T-helper 2 cell (primary cell): ENCODE measurements at places on chromosomes 3 and 15.

DNA sequence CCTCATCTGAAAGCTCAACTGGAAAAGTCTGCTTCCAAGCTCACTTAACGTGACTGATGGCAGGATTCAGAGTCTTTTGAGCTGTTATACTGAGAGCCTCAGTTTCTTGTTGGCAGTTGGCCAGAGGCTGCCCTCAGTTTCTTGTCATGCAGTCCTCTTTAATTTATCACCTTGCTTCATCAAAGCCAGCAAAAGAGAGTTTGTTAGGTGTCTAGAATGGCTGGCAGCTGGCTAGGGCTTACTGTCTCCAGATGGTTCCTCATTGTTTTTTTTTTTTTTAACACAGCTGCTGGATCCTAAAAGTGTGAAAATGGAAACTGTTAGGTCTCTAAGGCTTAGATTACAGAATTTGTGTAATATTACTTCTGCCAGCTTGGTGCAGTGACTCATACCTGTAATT, 310.6 kb downstream of the PDCD6IP start:
- DNase-seq: no peak

DNA sequence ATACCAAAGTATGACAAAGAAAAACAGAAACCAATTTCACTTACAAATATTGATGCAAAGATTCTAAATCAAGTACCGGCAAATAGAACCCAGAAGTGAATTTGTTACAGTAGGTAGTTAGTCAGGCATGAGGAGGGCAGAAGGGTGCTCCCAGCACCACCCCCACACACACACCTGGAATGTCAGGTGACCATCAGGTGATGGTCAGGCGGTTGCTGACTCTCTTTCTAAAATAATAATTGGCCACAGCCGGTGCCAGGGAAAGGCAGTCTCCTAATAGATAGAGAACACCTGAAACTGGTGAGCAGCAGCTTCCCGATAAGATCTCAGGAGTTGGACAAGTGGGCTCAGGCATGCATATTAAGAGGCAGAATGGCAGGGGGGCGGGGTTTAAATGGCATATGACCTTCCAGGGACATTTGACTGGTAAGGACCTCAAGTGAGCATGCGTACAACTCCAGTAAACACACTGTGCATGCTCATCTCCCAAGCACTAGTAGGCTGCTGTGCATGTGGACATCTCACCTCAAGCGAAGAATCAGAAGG, 131.1 kb downstream of the ANO10 start:
- no peak for DNase-seq

GRCh38 chr3:24400015-24400414, 94.6 kb downstream of the THRB start:
- DNase-seq: no peak

GRCh38 chr3:130384476-130385025, 39.1 kb downstream of the COL6A5 start:
- no peak for DNase-seq

GRCh38 chr3:185164428-185165217, 11.8 kb upstream of the C3orf70 start:
- DNase-seq: no peak

- DNase-seq: no peak
These were observed 17.3 kb upstream of the HDAC11 start for GRCh38 chr3:13462822-13463221.

DNA sequence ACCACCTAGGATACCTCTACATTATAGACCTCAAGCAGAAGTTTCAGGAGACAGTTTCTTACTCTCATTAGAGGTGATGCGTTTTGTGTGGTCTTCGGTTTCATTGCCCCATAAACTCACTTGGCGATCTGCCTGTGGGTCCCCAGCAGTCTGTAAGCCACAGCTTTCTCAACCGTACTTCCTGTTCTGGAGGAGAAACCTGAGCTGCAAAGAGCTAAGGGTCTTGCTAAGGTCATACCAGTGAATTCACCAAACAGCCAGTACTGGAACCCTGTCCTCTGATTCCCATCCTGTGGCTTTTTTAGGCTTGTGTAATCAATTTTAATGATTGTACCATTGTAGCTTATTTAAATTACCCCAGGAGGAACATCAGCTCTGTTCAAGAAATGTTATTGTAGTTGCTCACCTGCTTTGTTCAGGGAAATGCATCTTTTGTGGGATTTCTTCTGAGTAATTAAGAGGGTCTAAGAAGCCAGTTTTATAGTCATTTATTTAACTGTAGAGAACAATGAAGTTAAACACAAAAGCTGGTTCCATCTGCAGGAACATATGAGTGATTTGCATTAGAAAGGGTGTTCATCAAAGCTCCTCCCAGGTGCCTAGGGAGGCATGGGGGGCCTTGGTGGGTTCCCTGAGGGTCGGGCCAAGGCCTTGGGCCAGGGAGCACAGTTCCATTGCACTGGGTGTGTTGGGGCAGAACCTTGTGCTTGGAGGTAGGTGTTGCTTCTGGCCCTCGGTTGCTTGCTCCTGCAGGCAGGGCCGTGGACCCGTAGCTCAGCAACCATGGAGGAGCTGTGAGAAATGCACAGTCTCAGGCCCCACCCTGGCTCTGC, 69.6 kb downstream of the APBA2 start:
- peak; percentile 80 for DNase-seq

DNA sequence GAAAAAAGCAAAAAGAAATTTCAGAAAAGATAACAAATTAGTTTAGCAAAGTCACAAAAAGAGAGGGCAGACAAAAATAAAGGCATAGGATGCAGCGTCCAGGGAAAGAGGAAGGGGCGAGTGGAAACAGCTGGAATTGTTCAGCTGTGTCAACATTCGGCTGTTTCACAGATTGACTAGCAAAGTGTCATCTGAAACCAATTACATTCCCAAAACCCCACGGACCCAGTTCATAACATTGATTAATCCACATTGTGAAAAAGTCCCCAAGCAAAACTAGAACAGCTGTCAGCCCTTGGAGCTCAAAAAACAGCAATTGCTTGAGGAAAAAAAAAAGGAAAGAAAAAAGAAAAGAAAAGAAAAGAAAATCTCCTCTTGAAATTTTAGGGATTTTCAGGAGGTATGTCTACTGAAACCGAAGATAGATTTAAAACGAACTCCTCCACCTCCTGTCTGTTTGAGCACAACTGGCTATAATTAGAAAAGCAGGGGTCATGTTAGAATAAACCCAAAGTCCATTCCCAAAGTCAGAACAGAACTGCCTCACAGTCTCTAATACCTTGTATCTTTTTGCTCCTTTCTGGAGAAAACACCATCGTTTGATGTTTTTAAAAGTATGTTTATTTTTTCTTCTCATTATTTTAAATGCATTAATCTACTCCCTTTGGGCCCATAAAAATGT, 159.6 kb downstream of the RORA start:
- DNase-seq: no peak

DNA sequence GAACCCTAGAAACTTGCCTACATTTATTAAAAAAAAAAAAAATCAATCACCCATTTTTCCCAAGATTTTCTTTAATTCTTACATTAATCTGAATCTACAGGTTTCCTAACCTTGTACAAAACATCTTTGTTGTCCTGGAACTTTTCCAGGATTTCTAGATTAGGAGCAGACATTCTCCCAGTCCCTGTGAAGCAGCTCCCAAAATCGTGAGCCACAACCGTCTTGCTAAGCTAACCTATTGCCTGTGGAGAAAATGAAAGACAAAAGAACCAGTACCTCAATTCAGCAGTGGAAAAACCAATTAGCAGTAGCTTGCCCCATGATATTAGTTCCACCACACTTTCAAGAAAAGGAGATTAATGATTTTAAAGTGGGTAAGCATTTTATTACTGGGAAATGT, 522.1 kb downstream of the UNC13C start:
- DNase-seq: no peak

DNA sequence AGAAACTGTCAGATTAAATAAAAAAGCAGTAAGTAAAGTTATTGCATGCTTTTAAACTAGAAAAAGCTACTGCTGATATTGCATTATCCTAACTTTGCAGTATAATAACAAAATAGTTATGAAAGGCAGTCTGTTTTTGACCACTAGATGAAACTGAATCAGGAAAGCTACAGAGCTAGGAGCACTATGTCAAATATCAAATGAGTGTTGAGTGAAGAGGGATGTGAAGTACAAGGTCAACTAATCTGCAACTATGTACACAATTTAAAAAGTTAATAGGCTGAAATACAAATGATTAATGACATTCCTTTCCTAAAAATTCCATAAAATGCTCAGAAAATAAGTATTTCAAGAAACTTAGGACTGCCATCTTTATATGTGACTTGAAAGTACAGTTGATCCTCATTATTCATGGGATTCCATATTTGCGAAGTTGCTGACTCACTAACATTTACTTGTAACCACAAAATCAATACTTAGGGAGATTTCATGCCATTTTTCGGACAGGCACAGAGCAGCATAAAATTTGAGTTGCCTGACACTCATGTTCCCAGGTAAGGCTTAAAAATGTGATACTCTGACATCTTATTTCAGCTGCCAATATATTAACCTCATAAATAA, 34.5 kb downstream of the SLC4A7 start:
- DNase-seq: no peak

DNA sequence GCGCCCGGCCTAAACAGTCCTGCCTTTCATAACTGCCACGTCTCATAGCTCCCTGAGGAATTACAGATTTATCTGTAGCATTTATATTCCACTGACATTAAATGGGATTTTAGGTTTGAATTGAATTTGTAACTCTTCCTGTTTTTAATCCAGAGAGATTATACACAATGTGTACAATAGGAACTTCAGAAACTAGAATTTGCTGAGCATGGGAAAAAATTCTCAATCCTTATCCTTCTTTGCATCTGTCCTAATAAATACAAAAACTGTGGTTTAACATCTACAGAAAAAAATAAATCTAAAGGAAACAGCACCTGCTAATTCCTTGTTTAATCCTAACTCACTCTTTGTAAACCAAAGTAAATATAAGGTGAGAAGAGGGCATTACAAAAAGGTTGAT, 2.2 kb downstream of the NEK11 start:
- no peak for DNase-seq

DNA sequence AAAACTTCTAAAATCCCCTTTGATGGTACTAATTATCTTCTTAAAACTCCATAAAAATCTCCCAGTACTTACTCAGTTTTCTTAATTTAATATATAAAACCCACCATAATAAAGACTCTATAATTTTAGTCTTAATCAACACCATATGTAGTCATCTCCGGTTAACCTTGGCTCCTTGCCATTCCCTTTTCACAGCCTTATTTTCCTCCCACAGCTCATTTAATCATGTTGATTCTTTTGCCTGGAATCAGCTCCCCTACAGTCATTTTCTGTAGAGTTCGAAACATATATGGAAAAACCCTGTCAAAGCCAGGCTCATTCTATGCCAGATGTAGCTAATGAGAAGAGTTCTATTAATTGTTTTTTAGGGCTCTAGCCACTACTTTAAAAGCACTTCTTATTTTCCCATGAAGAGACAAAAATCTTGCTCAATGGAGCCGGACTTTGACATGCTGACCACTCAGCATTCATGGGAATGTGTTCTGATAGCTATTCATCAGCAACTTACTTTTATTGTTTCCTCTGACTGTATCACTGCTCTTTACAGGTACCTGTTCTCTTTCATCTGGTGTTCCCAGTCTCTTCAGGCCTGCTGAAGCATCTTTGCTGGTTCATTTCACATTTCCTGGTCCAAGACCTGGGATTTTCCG, 573.4 kb downstream of the NAALADL2 start:
- no peak for DNase-seq

- DNase-seq: no peak
These were observed 193.0 kb downstream of the ATP10A start for GRCh38 chr15:25670025-25670554.

- DNase-seq: no peak
These were observed 90.1 kb downstream of the SATB1 start for GRCh38 chr3:18334837-18335601.

GRCh38 chr3:140285380-140285779, 350.4 kb downstream of the CLSTN2 start:
- DNase-seq: no peak

- no peak for DNase-seq
These were observed 30.8 kb upstream of the CPB1 start for GRCh38 chr3:148796799-148797198.

DNA sequence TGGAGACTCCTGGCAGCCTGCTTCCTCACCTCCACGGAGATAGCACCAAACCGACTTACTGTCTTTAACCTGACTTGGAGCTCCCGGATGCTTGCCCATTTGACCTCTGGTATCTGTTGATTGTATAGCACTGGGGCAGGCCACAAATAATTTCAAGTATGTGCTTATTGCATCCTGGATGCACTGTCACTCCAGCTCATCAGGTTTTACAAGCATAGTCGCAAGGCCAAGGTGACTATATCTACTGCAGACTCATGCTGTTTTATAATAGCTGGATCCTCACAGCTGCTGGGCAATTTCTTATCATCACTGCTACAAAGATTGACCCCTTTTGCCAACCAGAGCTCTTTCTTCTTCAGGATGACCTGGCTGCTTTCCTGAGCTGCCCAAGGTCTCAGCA, 45.6 kb downstream of the PEX5L start:
- no peak for DNase-seq

DNA sequence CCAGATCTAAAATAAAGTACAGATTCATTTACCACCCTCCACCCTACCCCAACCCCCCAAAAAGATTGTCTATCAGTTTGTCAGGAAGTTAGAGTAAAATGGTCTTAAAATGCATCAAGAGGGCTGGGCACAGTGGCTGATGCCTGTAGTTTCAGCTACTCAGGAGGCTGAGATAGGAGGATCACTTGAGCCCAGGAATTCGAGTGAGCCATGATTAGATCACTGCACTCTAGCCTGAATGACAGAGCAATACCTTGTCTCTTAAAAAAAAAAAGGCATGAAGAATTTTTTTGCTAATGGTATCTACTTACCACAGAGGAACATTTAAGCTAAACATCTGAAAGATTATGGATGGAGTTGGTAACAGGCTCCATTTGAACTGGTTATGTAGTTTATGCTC, 71.0 kb downstream of the RBM6 start:
- no peak for DNase-seq

DNA sequence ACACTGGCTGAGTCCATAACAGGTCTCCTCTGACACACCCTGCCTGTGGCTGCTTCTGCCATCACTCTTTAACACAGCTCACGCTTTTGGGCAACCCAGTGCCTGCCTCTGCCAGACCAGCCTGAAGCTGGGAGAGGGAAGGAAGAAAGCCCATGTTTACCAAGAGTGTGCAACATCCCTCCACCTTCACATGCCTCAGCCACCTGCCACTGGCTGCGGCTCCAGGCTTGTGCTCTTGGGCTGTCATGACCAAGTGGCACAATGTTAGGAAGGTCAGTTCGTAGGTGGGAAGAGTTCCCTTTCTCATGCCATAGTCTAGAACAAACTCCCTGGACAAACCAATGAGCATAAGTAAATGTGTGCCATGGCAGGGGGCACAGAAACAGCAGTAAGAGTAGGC, 20.3 kb downstream of the STIMATE start:
- DNase-seq: no peak

GRCh38 chr15:101505610-101506337, 16.3 kb upstream of the PCSK6 start:
- no peak for DNase-seq
